ENCODE measurements at places on chromosomes 4 and X.

DNA sequence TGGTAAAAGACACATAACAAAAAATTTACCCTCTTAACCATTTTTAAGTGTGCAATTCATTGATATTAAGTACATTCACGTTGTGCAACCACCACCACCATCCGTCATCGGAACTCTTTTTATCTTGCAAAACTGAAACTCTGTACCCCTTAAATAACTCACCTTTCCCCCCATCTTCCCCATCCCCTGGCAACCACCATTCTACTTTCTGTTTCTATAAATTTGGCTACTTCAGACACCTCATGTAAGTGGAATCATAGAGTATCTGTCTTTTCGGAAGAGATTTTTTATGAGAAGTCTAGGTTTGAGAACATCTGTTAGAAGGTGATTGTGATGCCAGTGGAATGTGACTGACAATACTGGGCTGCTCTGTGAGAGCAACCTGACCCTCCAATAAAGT lies 39.8 kb upstream of the CCDC149 start:
- no peak for DNase-seq

DNA sequence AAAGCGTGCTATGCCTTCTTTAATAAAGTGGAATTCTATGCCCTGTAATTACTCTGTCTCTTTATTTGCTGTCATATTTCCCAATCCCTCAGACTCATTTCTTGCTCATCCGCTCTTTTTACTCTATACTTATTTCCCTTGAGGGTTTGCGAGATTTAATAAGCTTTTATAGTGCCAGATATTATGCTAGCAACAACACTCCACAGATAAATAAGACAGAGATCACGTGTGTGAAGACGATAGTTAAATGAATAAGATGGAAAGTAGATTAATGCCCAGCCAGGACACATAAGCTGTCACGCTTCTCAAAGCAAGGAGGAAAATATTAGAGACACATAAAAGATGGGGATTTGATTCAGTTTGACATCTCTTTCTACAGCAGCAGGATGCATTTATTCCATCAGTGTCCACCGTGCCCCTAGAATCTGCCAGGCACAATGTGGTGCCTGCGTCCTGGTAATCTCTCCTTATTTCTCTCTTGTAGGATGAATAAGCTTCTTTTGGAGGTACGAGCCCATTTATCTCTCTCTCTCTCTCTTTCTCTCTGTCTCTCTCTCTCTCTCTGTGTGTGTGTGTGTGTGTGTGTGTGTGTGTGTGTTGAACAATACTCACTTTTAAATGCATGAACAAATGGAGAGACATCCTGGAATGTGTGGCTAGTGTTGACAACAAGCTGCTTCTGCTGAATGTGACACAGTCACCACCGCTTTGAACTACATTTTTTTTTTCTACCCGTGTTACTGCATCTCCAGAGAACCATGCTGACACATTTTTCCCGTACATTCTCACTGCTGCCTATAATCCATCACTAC lies 48.2 kb downstream of the TMEM156 start:
- no peak for DNase-seq

DNA sequence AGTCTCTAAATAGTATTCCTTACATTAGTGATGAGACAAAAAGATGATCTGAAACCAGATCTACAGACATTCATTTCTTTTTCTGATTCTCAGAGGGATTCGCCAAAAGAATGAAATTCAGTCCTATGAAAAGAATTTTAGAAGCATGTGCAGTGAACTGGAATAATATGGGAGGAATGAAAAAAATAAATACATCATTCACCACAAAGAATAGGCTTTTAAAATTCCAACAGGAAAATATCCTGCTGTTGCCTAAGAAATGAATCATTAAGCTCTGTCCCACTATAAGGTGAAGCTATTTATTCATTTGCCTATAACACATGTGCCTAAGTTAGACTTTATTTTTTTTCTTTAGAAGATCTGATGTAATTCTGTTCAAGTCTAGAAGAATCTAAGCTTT lies 165.9 kb downstream of the IL15 start:
- no peak for DNase-seq

GRCh38 chr4:629915-630641 lies 4.7 kb downstream of the PDE6B start:
- no peak for DNase-seq

DNA sequence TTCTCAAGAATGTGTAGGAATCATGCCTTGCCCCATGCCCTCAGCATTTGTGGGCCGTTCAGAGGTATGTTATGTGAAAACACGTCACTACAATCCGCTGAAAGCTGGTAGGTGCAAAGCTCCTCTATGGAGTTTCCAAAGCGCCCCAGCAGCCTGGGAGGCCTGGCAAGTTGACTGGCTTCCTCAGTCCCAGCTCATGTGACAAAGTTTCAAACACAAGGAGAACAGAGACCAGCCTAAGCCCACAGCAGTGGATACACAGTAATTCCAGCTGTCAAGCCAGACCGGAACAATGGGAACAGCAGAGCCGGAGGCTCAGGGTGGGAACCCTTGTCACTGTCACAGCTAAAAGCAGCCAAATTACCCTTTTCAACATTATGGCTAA lies 33.5 kb downstream of the NAT8L start:
- no peak for DNase-seq

- DNase-seq, result no peak
Observed at GRCh38 chrX:344371-344901, 25.8 kb upstream of the GTPBP6 start.

- no peak for DNase-seq
Observed at GRCh38 chrX:38170556-38170955, 50.1 kb downstream of the SRPX start.

DNA sequence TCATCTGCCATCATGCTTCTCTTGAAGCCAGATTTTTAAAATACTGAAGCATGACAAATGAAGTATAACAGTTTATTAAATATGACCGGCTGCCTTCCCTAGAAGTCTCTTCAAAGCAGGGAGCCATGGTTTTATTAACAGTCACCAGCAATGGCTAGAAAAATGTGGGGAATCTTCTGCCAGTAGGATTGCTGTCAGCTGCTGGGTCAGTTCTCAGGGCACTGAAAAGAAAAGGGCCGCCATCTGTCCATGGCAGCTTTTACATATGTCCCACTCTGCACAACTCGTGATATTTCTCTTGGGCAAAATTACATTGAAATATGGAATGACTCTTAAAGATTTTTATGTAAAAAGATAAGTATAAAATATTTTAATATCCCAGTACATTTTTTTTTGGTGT lies 2.8 kb downstream of the CCNG2 start:
- no peak for DNase-seq

DNA sequence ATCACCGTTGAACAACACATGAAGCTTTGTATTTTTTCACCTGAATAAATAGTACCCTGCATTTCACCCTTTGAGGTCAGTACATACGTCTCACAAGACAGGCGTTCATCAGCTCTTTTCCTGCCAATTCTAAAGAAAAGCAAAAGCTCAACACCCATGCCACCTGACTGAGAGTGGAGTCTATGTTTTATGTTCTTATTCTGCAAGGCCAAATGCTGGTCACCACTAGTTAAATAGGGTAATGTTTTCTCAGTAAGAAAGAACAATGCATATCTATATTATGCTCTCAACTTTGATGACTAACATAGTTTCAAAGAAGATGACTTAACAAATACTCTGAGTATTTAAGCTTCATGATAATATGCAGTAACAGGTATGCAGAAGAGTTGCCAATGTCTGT lies 336.3 kb upstream of the BMP3 start:
- no peak for DNase-seq

DNA sequence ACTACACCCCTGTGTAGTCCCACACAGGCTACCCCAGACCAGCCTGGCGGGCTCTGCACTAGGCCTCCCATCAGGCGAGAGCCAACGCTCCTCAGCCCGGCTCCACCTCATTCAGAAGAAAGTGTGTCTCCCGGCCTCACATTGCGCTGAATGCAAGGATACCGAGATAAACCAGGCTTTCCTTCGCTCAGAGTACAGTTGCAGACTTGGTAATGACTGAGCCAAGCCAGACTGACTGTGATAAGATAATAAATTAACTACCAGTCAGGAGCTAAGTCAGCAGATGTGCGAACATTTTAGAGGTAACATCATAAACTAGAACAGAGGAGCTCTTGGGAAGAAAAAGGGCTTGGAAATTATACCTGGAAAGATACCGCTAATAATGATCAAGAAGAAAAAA lies 397.6 kb downstream of the TRIML1 start:
- no peak for DNase-seq

DNA sequence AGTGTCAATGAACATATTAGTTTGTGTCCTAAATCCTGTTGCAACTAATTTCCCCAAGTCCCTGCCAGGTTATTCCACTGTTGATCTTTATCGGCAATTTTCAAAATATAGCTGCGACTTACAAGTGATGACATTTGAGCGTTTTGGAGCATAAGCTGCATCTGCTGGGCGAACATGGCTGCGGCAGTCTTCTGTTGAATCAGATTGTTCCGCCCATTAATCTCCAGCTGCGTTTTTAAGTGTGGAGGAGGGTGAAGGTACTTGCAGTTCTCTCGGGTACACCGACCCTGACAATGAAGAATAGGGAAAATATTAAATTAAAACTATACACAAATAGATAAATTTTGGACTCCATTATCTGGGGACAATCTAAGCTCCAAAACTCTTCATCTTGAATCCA lies 82.7 kb downstream of the MBNL3 start:
- DNase-seq, result no peak

DNA sequence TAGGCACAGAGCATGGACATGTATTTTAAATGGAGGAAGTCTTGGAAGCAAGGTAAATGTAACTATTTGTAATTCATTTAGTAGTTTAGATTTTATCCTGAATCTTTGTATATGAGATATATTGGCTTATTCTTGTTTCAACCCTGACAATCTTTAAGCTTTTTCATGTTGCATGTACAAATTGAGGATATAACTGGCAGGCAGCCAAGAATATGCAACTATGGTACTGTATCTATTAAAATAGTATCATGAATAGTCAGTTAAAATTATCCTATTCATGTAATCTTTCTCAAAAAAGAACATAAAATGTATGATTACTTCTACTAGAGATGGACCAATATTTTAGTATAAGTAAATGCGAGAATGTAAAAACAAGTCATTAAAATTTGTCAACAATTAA lies 1141.5 kb downstream of the PCDH18 start:
- no peak for DNase-seq

DNA sequence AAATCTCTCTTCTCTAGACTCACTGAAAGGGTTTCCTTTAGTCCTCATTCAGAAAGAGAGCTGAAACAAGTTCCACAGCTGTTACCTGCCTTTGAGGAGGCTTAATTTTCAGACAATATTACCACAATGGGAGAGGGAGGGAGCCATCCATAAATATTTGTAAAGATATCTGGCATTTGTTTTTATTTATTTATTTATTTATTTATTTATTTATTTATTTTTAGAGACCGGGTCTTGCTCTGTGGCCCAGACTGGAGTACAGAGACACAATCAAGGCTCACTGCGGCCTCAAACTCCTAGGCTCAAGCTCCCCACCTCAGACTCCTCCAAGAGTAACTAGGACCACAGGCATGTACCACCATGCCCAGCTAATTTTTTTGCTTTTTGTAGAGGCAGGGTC lies 80.7 kb downstream of the SLC9A7 start:
- no peak for DNase-seq

DNA sequence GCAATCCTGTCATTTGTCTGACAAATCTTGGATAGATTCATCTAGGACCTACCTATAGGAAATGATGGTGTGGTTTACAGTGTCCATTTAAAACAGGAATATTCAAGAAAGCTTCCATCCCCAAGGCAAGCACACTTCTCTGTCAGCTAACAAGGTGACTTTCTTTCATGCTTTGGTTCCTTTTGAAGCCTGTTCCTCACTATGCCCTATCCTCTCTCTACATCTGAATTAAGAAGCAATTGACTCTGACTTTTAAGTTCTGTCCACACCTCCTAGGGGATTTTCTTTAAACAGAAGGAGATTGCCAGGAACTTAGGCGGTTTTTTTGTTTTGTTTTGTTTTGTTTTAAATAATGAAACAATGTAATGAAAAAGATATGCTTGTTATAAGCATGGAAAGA lies 1181.4 kb upstream of the TENM3 start:
- no peak for DNase-seq

GRCh38 chr4:87076690-87077358 lies 142.0 kb downstream of the AFF1 start:
- no peak for DNase-seq

GRCh38 chr4:164293203-164293602 lies 460.7 kb upstream of the SMIM31 start:
- DNase-seq, result no peak

DNA sequence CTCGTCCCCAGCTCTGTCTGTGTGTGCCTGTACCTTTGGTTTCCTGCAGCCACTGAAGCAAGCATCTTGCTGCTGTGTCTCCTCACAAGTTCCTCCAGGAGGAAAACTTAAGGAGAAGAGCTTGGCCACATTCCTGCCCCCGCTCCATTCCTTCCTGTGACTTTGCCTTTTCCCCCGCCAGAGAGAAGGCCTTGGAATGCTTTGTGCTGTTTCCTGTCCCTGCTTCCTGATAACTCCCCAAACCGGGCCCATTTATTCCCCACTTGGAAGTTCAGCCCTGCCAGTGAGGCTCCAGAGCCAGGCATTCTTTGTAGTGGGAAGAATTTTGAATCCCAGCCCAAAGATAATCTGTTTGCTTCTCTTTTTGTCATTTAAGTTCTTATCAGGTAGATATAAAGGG lies 33.1 kb downstream of the SMIM10L2A start:
- DNase-seq, result no peak

- DNase-seq, result no peak
Observed at GRCh38 chrX:72027914-72028307, 103.8 kb downstream of the RTL5 start.

GRCh38 chr4:146488495-146489174 lies 33.1 kb downstream of the SLC10A7 start:
- DNase-seq, result no peak

- DNase-seq, result no peak
Observed at GRCh38 chr4:159296061-159296460, 193.2 kb downstream of the RAPGEF2 start.

GRCh38 chr4:16607241-16608066 lies 291.0 kb downstream of the LDB2 start:
- DNase-seq, result no peak

- DNase-seq, result no peak
Observed at GRCh38 chrX:153179131-153179530, at the start of gene MAGEA1. Gene MAGEA1, plus strand, starts transcription at chrX:153179284. Its CDS starts 3,106 bp downstream, at chrX:153182390.

DNA sequence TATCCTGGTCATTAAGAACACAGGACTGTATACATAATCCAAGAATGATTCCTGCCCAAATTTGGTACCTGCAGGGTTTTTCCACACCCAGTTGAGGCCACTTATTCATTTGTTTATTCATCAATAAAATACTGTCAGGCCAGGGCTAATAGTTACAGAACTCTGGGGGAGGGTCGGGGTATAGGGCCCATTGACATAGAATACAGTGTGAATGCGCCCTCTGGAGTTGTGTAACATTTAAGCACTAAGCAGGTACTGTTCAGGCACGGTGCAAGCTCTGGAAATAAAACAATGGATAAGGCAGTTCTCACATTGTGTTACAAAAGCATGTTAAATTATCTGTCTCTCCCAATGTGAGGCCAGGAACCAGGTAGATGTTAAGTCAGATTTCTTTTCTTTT lies 30.8 kb upstream of the LRBA start:
- no peak for DNase-seq

DNA sequence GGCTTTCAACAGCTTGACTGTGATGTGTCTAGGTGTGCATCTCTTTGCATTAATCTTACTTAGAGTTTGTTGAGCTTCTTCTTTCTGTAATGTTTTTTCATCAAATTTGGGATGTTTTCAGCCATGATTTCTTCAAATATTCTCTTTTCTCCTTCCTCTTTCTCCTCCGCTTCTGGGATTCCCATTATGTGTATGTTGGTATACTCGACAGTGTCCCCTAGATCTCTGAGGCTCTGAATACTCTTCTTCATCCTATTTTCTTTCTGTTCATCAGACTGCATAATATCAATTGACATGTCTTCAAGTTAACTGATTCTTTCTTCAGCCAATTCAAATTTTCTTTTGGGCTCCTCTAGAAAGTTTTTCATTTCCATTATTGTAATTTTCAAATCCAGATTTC lies 25.9 kb downstream of the STPG2 start:
- DNase-seq, result no peak

Measured in naive thymus-derived CD4-positive, alpha-beta T cell (primary cell).